RPMI7951 (cell line): ENCODE measurements at places on chromosomes 7 and 10. TPM values are rescaled to one million over a fixed set of nuclear protein-coding genes. Genes with fewer than 3 reads are reported as not detected.

DNA sequence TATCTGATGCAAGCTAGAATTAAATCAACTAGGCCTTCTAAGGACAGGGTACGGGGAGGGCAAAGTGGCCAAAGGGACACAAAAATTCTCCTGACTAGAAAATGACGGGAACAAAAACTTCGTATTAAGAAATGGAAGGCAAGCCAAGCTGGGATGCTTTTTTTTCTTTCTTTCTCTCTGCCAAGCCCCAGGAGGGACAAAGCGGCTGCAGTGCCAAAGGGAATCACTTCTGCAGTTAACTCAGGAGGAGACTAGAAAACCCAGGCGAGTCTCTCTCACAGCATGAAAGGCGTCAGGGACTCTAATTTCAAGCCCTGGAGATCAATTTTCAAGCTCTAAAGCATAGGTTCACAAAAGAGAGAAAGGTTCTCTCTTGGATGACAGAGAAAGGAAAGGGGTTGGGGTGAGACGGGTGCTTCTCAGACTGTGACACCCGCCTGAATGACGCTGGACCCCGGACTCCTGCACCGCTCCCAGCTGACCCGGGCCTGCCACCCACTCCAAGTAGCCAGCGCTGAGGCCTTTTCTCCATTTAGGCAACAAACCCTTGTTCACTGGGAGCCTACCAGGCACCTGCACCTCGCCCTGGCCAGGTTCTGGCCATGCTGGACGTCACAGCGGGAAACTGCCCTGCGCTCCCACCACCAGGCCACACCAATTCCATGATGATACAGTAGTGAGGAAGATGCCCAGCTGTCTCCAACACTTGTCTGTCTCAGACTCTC lies 56.5 kb downstream of the KIAA1549 start:
- DNase-seq, result no peak

ST7 gene
- total RNA-seq, result 25.3 and 26.8 TPM in 2 replicates

DNA sequence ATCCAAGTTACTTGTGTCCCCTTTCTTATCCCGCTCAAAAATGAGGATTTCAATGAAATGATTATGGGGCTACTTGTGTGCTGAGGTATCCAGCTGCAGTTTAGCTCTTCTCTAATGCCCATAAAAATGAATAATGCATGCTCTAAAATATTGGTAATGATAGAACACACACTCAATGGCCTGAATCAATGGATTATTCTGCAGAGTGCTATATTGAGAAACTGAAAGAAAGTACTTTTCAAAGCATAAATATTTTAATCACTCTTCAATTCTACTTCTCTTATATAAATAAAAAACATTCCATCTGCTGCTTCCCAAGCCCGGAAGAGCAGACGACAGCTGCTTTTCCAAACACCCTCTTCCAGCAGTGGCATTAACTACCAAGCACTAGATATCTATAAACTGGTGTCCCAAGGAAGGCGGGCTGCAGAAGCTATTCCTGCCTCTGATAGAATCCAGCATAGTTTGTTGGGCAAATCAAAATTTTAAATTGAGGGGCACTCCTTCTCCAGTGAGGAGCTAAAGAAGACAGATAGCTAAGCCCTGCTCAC lies 284.9 kb upstream of the AOAH start:
- no peak for DNase-seq

DNA sequence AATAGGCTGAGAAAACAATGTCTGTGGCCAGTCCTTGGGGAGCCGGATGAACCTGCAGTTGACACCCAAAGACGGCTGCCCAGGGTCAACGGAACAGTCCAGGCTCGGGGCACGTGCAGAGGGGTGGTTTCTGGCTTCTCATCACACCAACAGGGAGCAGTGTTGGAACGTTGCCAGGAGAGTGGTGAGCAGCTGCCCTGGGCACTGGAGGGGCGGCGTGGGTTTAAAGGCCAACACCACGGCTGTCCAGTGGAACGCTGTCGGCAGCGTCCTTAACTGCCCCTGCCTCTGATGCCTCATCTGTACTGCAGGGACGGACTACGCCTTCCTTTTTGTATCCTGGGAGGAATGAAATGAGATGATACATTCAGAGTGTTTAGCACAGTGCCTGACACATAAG lies 19.8 kb downstream of the JCAD start:
- peak; percentile 38 for DNase-seq

DNA sequence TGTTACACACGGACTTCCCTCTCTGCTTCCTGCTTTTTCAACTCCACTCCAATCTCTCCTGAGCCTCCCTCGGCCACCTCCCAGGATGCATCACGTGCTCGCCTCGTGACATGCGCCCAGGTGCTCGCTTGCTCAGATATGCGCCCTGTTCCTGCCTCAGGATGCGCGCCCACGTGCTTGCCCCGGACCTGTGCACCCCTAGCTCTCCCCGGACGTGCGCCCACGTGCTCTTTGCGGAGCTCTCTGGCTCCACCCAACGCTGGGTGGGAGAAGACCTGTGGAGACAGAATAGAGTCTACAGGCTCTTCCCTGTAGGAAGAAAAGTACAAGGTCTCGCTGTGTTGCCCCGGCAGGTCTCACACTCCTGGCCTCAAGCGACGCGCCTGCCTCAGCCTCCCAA lies 23.1 kb downstream of the PARD3 start:
- no peak for DNase-seq

WDR86 gene
- total RNA-seq, result not detected in 2 replicates

- DNase-seq, result no peak
Observed at GRCh38 chr10:86579883-86580520, 58.4 kb upstream of the WAPL start.

DNA sequence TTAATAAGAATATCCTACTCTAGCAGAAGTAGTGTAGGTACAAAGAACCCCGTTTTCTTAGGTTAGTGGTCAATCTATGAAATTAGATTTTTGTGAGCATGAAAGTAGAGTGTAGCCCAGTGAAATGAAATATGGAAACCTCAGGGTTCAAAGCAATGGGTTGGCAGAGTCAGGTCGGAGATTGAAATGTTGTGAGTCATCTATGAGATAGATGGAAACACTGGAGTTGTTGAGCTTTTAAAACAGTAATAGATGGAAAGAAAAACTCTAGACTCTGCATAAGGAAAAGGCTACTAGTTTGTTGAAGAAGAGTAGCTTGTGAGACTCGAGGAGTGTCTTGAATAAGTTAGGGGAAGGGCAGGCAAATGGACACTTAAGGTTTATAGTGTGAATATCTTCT lies 251.9 kb downstream of the EXOC4 start:
- DNase-seq, result peak; percentile 14

DNA sequence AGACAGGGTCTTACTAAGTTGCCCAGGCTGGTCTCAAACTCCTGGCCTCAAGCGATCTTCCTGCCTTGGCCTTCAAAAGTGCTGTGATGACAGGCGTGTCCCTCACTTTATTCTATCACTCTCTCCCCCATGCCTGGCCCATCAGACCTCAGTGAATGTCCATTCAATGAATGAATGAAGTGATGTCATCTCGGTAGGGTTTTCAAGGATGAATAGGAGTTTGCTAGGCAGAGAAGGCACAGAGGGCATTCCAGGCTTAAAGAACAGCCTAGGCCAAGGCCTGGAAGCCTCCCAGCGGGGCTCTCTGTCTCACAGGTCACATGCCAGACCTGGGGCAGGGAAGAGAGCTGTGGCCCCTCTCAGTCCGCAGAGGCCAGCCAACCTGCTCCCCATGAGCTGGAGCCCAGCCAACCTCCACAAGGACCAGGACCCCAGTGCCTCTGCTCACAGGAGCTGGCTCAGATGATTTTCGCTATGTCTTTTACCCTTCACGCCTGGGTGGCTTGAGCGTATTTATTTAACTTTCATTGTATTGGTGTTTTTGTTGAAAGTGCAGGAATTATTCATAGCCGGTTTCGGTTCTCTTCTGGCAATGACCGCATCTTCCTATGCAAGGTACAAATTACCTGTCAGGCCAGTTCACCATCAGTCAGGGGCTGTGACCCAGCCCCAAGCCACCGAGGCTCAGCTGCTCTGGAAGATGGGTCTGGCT lies 11.8 kb upstream of the TNRC18 start:
- DNase-seq, result no peak

GRCh38 chr10:46273506-46274477 lies 13.0 kb upstream of the ANTXRL start:
- DNase-seq, result no peak

DNA sequence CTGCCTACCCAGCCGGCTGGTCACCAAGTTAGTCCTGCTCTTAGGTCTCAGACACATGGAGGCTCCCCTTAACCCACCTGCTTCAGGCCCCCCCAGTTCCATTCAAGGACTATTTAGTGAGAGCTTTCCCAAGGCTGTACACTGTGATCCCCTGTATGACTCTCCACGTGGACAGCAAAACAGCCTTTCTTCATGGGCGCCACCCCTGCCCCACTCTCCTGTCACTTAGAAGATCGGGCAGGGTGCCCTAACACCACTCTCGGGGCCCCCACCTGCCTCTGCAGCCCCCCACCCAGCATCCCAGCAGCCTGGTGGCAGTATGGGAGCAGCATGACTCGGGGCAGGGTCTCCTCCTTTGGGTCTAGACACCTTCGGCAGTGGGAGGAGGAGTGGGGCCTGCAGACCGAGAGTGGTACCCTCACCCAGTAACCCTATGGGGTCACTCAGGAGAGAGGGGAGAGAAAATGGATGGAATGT lies 116.6 kb downstream of the PTPN20 start:
- DNase-seq, result no peak

DNA sequence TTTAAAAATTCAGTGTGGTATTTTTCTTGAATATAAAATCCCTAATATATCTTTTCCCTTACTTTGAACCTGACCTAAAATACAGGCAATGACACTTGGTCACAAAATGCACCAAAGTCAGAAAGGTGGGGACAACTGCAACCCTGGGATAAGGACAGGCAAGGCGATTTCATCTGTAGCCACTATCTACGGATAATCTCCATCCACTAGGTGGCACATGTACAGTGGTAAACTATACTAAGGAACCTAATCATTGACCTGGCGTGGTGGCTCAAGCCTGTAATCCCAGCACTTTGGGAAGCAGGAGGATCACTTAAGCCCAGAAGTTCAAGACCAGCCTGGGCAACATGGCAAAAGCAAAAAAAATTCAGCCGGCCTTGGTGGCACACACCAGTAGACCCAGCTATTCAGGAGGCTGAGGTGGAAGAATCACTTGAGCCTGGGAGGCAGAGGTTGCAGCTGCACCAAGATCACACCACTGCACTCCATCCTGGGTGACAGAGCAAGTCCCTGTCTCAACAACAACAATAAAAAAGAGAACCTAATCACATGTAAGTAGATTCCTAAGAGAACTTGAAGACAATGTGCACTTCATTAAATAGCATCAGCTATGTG lies 98.9 kb downstream of the KMT2C start:
- DNase-seq, result peak; percentile 61

EVX1 gene
- total RNA-seq, result not detected in 2 replicates

- DNase-seq, result no peak
Observed at GRCh38 chr7:51242007-51242691, 74.5 kb downstream of the COBL start.

GLI3 gene
- 7.7 and 10.0 TPM in 2 replicates for total RNA-seq

DNA sequence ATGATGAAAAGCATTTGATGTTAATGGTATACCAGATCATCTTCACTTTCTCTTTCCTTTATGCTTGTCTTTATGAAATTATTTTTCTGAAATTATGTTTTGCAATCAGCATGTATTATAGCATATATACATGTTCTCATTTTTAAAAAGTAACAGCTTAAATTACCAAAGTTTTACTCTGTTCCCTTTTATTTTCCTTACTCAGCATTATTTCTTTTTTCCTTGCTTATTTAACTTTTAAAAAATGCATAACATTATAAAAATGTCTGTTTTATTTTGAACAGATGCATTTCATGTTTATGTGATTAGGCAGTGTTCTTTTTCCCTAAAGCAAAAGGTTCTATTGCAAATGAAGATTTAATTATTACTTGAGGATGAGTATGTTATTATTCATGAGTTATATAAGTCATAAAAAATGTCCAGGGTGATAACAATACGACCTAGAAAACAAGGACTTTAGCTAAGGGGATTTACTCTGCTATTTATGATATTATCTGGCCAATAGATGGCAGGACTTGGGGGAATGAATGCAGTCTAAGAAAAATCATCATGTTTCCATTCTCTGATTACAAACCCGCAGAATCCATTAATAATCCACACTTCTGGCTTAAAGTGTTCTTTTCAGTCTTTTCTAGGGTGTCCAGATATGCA lies 38.5 kb downstream of the CABCOCO1 start:
- DNase-seq, result no peak

GRCh38 chr7:8719102-8719501 lies 285.7 kb downstream of the NXPH1 start:
- no peak for DNase-seq

DNA sequence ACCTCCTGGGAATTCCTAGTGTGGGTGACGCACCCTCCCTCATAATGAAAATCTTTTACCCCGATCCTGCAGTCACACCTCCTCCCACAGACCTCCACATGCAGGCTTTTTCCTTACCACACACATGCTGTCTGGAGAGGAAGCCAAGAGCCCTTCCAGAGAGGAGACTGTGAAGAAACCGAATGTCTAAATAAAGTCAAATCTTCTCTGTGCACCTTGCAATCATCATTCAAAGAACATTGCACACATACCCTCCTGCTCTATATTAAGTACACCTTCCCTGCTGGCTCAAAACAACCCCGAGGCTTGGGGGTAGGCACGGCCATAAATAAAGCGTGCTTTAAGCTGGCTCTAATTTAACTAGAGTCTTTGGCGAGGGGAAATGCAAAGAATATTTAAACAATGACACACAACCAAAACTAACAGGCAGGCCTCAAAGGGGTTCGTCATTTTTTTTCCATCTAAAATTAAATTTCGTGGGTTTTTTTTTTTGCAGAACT lies 34.9 kb downstream of the CALML3 start:
- peak; percentile 94 for DNase-seq

- peak; percentile 47 for DNase-seq
Observed at GRCh38 chr10:21978191-21978862, 25.2 kb downstream of the DNAJC1 start.

CYP51A1 gene
- 66.8 and 78.3 TPM in 2 replicates for total RNA-seq

ACTA2 gene
- total RNA-seq, result 29.9 and 50.3 TPM in 2 replicates

- no peak for DNase-seq
Observed at GRCh38 chr7:143376396-143376795, 4.7 kb upstream of the ZYX start.

STAG3 gene
- total RNA-seq, result 2.5 and 3.8 TPM in 2 replicates

DNA sequence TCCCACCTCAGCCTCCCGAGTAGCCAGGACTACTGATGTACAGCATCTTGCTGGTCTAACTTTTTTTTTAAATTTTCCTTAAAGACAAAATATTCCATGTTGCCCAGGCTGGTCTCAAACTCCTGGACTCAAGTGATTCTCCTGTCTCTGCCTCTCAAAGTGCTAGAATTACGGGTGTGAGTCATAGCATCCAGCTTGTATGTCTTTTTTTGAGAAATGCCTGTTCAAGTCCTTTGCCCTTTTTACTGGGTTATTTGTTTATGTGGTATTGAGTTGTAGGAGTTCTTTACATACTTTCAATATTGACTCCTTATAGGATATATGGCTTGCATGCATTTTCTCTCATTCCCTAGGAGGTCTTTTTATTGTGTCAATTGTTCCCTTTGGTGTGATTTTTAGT lies 486.4 kb downstream of the MAGI2 start:
- DNase-seq, result no peak

- no peak for DNase-seq
Observed at GRCh38 chr10:4319870-4320367, 506.1 kb upstream of the AKR1E2 start.

- DNase-seq, result peak; percentile 78
Observed at GRCh38 chr10:119412244-119413092, 130.1 kb downstream of the RGS10 start.

GRCh38 chr10:69842020-69842419 lies 40.3 kb downstream of the COL13A1 start:
- no peak for DNase-seq
